ENCODE measurements at places on chromosomes 4 and X.
A peak's percentile ranks its signal among the peaks of the same experiment; 100 is the strongest.

- no peak for DNase-seq
Measured at GRCh38 chr4:80094191-80094590, 21.2 kb upstream of the ANTXR2 start.

- DNase-seq, result no peak
Measured at GRCh38 chrX:122591546-122591945, 592.5 kb upstream of the GRIA3 start.

DNA sequence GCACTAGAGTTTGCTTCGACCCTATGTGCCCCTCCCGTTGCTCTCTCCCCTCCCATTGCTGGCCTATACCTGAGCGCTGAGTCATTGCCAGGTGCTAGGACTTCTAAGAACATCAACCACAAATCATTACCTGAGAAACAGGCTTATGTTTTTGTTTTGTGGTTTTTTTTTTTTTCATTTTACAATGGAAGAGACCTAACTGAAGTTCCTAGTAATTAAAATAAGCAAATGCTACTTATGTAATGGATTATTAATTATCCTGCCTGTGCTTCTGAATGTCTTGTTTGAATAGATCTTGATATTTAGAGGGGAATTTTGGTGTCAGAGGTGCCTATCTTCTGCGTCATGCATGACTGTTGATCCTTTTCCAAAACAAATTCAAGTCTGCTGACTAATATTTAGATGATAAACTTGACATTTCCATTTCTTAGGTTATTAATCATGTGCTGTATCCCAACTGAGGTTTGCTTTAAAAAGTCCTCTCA, 275.4 kb upstream of the CPEB2 start:
- no peak for DNase-seq

GRCh38 chrX:1807301-1807731, 192.5 kb downstream of the ASMT start:
- DNase-seq, result no peak

DNA sequence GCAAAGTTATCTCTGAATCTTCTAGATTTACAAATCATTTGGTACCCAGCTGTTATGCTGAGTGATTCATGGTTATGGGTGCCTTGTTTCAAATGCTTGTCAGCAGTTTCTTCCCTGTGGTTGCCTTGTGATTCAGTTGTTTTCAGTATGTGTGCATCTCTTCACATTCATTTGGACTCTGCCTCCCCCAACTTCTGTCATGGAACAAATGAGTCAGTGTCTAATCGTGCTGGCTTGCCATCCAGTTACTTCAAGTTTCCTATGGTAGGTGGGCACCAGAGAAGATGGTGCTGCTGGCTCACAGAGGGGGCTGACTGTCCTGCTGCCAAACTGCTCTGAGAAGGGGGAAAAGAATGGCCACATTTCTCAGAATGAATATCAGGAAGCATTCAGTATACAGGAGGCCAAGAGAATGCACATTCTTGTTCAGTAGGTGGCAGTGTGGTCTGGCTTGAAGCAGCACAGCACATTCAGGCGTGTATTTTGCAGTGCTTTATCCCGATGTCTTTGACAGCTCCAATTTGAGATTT, 260.9 kb downstream of the GLUD2 start:
- peak; percentile 27 for DNase-seq

DNA sequence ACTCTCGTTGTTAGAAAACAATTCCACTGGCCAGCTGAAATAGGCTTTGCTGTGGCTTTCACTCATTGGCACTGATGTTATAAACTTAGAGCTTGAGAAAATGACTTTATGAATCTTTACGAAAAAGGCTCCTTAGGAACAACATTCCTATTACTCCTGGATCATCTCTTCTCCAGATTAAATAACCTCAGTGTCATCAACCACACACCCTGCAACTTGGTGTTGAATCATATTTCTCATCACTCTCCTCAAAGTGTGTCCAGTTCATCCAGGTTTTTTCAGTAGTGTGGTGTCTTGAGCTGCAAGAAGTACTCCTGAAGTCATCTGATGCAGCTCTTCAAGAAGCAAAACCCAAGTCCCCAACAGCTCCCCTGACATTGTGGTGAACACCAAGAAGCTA, 28.1 kb upstream of the ANOS1 start:
- no peak for DNase-seq

- DNase-seq, result no peak
Measured at GRCh38 chr4:92035666-92036065, 268.1 kb upstream of the GRID2 start.

- DNase-seq, result no peak
Measured at GRCh38 chr4:41632481-41633073, 94.6 kb downstream of the LIMCH1 start.

DNA sequence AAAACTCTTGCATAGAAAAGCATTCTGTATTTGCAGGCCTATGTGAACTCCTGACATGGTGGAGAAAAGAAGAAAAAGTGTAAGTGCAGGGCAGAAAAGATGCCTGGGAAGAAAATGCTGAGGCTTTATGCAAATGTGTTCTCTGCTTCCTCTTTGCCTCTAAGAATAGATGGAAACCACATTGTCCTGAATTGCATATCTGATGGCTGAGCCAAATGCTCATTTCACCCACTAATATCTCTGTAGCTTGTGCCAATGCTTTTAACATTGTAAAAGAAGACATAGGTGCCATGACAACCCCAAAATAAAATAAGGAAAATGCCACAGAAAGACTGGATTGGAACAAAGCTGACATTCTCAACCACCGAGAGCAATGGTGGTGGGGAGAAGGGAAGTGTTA, 307.4 kb downstream of the GRIA2 start:
- no peak for DNase-seq

- no peak for DNase-seq
Measured at GRCh38 chr4:162683659-162684370, 482.9 kb downstream of the NAF1 start.

DNA sequence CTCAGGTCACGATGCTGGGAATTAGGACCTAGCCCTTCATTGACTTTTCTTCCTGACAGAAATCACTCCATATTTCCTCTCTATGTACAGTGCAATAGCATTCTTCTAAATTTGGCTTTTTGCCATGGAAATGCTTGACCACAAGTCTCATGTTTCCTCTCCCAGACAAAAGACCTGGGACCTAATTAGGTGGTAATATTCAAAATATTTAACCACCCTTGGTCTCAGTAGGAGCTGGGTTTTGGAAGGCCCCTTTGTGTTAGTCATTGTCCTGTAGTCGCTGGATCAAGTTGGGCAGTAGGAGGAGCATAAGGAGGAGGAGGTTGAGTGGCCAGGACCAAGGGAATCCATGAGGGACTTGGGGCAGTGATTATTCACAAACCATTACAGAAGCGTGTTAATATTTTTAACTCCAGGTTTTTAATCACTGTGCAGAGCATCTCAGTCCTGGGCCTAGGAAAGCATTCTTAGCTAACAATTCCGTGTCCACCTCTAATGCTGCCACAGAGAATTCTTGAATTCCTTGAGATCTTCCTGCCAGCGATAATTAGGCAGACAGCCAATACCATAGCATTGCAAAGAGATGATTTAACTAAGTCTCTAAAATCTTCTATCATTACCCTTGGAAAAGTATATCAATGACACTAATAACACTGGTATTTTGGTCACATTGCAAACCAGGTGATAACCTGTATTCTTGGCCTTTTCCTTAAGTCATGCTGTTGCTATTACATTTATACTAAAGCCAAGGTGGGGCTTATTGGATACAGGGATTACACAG, 25.0 kb upstream of the SHROOM4 start:
- no peak for DNase-seq

DNA sequence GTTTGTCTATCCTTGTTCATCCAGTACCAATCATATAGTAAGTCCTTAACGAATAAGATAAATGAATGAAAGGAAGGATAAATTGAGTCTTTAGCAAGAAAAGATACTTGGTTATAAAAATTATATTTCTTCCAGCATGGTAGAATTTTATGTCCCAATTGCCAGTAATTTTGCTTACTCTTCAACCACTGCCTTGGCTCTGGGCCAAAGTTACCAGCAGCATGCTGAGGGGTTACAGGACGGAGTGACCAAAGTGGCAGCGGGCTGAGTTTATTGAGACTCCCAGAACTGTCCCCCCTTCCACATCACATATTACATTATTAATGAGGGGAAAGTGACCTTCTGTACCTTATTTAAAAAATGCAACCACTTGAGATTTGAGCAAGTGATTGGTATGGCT, 121.7 kb downstream of the RASGEF1B start:
- no peak for DNase-seq
